CD4-positive, CD25-positive, alpha-beta regulatory T cell (primary cell): ENCODE measurements at places on chromosomes 6 and 20. TPM values are rescaled to one million over a fixed set of nuclear protein-coding genes. Genes with fewer than 3 reads are reported as not detected.
A peak's percentile ranks its signal among the peaks of the same experiment; 100 is the strongest.

GRCh38 chr6:42996513-42996912 is 12.1 kb downstream of the PPP2R5D start:
- H3K36me3 ChIP-seq: peaks cover 4% of the 10 kb centered on the region
- H3K4me1 ChIP-seq: no peaks in the 10 kb centered on the region
- no peak overlapping the region for H3K27ac ChIP-seq
- H3K4me3 ChIP-seq: no peak overlapping the region
- no peaks in the 10 kb centered on the region for H3K27me3 ChIP-seq

ARMH2 gene
- total RNA-seq: 1.8 TPM

- H3K36me3 ChIP-seq: no peaks in the 10 kb centered on the region
- DNase-seq: no peak
- no peak overlapping the region for H3K27ac ChIP-seq
- no peaks in the 10 kb centered on the region for H3K4me1 ChIP-seq
- peaks cover 4% of the 10 kb centered on the region for H3K27me3 ChIP-seq
- H3K4me3 ChIP-seq: no peak overlapping the region
Observed at GRCh38 chr6:47690791-47691190, 7.6 kb upstream of the ADGRF4 start.

DNA sequence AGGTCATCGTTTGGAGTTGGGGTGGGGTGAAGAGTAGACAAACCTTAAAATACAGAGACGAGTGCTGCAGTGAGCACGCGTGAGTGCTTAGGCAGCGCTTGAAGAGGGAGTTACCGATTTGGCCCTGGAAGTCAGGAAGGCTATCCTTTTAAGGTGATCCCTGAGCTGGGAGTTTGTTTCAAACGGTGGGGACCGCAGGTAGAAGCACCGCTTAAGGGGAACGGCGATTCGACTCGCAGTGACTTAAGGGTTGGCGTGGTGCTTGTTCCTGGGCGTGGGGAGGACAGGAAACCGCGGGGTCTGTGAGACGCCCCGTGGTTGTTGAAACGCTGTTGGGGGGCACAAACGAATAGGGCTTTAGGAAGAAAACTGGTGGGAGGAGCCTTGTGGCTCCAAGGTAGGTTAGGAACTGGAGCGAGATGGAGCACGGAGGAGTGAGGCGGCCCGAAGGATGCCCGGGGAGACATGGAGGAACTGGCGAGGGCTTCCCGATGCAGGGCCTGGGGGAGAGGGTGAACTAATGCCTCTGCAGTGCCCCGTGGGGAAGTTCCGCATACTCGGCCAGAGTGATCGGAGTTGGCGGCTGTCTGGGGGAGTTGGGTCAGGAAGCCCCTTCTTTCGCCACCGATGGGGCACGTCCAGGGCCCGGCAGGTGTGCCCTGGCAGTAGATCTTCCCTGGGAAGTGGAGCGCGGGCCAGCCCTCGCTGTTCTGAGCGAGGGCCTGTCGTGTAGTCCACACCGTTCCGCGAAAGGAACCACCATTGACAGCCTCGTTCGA is 1.3 kb upstream of the CDYL start:
- DNase-seq: peak; percentile 27
- peak overlapping the region; percentile 16 for H3K27ac ChIP-seq
- H3K36me3 ChIP-seq: no peaks in the 10 kb centered on the region
- peaks cover 36% of the 10 kb centered on the region for H3K4me1 ChIP-seq

DNA sequence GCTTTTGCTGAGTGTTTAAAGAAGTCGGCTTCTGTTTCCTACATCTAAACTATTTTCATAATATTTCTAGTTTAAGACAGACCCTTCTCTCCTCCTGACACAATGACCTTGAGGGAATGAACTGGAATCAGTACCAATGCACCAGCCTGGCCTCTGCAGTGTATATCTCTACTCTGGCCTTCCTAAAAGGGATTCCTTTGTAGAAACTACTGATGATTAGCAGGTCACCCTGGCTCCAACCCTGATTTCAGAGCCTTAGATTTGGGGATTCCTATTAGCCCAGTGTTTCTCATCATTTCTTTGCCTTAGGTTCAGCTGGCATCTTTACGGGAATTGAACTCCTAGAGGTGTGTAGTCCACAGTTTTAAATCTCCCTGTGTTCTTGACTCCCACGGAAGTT is 75.4 kb downstream of the ADGRB3 start:
- H3K27me3 ChIP-seq: no peaks in the 10 kb centered on the region
- H3K36me3 ChIP-seq: no peaks in the 10 kb centered on the region
- no peak overlapping the region for H3K27ac ChIP-seq

DNA sequence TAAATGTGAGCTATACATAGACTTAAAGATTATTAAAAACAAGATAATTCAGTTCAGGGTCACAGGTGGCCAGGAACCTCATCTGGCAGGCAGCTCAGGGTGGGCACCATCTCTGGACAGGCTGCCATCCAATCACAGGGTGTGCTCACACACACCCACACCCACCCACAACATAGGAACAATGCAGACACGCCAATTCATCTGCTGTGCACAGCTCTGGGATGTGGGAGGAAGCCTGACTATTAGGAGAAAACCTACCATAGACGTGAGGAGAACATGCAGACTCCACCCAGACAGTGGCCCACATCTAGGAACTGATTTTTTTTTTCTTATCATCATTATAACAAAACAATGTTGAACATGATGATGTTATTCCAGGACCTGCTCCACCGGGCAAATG is 286.7 kb downstream of the PRL start:
- H3K4me3 ChIP-seq: no peak overlapping the region
- no peaks in the 10 kb centered on the region for H3K36me3 ChIP-seq
- H3K27me3 ChIP-seq: no peaks in the 10 kb centered on the region
- no peak overlapping the region for H3K27ac ChIP-seq
- DNase-seq: no peak

SPATS1 gene
- not detected for total RNA-seq

DNA sequence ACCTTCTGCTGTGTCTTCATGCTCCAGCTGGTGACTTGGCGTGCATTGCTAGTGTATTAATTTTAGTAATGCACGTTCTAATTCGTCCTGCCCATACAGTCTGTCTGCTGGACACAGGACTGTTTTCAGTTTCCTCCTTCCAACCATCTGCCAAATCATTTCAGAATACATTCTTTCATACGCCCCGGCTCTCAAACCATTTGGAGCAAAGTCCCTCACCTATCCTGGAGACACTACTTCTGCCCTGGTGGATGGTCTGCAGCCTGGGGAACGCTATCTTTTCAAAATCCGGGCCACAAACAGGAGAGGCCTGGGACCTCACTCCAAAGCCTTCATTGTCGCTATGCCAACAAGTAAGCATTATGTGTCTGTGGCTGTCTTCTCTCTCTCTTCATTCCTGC is 60.5 kb downstream of the FNDC1 start:
- no peak overlapping the region for H3K4me3 ChIP-seq
- peaks cover 17% of the 10 kb centered on the region for H3K27me3 ChIP-seq
- no peaks in the 10 kb centered on the region for H3K36me3 ChIP-seq
- no peak overlapping the region for H3K27ac ChIP-seq

- peaks cover 5% of the 10 kb centered on the region for H3K4me1 ChIP-seq
- H3K4me3 ChIP-seq: peak overlapping the region; percentile 51
- DNase-seq: peak; percentile 83
- peaks cover 3% of the 10 kb centered on the region for H3K27me3 ChIP-seq
Observed at GRCh38 chr6:26607434-26608230, 10.9 kb downstream of the ABT1 start.

LTB gene
- total RNA-seq: 493 TPM

C20orf144 gene
- not detected for total RNA-seq

- no peaks in the 10 kb centered on the region for H3K36me3 ChIP-seq
- H3K27ac ChIP-seq: no peak overlapping the region
- no peak overlapping the region for H3K4me3 ChIP-seq
- no peak for DNase-seq
- peaks cover under 1% of the 10 kb centered on the region for H3K4me1 ChIP-seq
Observed at GRCh38 chr6:79081663-79082062, 3.6 kb upstream of the PHIP start.

GRCh38 chr20:61682996-61683681 is 382.5 kb downstream of the TAF4 start:
- DNase-seq: no peak
- no peak overlapping the region for H3K4me3 ChIP-seq
- H3K36me3 ChIP-seq: no peaks in the 10 kb centered on the region
- no peaks in the 10 kb centered on the region for H3K27me3 ChIP-seq

GRCh38 chr6:154399097-154399496 is 42.5 kb upstream of the IPCEF1 start:
- H3K27ac ChIP-seq: no peak overlapping the region
- no peaks in the 10 kb centered on the region for H3K36me3 ChIP-seq
- H3K4me1 ChIP-seq: no peaks in the 10 kb centered on the region
- no peak overlapping the region for H3K4me3 ChIP-seq

- no peak for DNase-seq
- H3K27ac ChIP-seq: peak overlapping the region; percentile 99
- no peaks in the 10 kb centered on the region for H3K36me3 ChIP-seq
- no peaks in the 10 kb centered on the region for H3K27me3 ChIP-seq
- peak overlapping the region; percentile 91 for H3K4me3 ChIP-seq
Observed at GRCh38 chr6:87155842-87156815, 764 bp downstream of the ZNF292 start.

GRCh38 chr6:158038291-158039177 is 56.9 kb downstream of the SYNJ2 start:
- H3K4me3 ChIP-seq: no peak overlapping the region
- H3K4me1 ChIP-seq: peaks cover 15% of the 10 kb centered on the region
- peaks cover 9% of the 10 kb centered on the region for H3K36me3 ChIP-seq
- DNase-seq: no peak
- no peaks in the 10 kb centered on the region for H3K27me3 ChIP-seq
- H3K27ac ChIP-seq: no peak overlapping the region

DNA sequence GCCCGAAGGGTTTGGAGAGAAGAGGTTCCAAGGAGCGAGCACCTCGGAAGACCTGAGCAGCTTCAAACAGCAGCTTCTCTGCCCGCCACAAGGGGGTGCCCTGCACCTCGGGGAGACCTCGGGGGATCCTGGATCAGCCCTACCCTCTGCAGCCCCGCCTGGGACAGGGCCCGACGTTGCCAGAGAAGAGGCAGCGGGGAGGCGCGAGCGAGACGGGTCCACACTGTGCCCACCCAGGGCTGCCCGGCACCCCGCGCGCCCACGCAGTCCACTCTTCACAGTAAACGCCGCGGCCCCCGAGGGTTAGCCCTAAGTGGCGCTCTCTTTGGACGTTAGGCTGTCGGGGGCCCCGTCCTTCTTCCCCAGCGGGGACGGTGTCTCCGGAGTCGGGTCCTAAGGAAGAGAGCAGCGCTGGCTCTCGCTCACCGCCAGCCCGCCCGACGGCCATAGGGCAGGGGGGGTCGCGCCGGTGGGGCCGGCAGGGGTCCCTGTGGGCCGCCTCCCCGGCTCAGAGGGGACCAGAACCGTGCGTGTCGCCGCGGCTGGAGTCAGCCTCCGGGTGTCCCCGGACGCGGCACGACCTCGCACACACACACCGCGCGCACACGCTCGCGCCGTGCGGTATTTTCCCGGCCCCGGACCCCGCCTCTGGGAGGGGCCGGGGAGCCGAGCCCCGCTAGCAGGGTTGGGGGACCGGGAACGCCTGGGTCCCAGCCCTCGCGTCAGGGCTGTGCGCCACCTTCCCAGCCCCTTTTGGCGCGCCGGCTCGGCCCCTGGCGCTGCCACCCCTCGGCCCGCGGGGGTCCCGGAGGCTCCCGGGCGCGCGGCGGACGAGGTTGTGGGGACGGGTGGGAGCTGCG is 929 bp downstream of the CDH22 start:
- H3K27ac ChIP-seq: no peak overlapping the region
- peak; percentile 69 for DNase-seq
- peaks cover 21% of the 10 kb centered on the region for H3K4me1 ChIP-seq
- peaks cover 38% of the 10 kb centered on the region for H3K27me3 ChIP-seq

- no peaks in the 10 kb centered on the region for H3K4me1 ChIP-seq
- no peaks in the 10 kb centered on the region for H3K27me3 ChIP-seq
- H3K4me3 ChIP-seq: no peak overlapping the region
- no peak for DNase-seq
Observed at GRCh38 chr6:97669191-97670031, 386.4 kb upstream of the MMS22L start.

NKAPL gene
- not detected for total RNA-seq

MDFI gene
- total RNA-seq: not detected

DNA sequence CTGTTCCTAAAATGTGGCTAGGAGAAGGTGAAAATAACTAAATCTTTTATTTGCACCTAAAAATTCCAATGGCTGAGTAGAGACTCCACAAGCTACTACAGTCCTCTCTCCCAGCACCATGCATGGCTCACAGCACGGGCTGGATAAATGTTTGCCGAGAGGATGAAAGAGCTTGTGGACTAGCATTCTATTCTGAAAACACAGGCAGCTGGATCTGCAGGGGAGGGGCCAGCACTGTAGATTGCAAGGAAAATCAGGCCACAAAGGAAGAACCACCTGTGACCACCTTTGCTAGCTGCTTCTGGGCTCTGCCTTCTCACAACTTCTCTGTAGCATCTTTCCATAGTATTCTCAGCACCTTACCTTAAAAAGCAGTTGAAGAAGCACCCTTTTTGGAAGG is 46.6 kb downstream of the CLIC5 start:
- no peak overlapping the region for H3K27ac ChIP-seq
- DNase-seq: no peak
- peaks cover 2% of the 10 kb centered on the region for H3K27me3 ChIP-seq
- no peaks in the 10 kb centered on the region for H3K36me3 ChIP-seq
- H3K4me3 ChIP-seq: no peak overlapping the region

TRDN gene
- total RNA-seq: not detected

DNA sequence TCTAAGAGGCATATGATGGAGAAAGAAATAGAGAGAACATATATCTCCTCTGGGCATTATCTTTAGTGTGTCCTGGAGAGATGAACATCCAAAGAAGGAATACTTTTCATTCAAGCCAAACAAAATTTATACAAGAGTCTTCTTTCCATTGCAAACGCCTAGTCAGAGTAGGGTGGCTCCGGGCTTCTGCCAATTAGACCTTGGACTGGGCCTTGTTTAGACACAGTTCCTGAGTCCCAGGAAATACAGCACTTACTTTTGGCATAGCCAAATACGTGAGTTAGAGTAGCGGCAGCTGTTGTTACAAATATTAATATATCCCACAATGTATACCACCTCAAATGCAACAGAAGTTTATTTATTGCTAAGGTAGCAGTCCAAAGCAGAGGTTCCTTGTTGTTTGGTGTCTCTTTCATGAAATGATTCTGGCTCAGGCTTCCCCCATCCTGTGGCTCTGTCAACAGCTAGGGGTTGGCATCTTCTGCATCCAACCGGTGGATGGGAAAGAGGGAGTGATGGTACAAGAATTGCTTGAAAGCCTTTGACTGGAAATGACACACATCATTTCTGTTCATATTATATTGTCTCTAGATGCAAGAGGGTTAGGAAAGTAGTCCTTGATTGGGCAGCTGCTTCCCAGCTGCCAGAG is 148.0 kb upstream of the SPACA1 start:
- H3K36me3 ChIP-seq: no peaks in the 10 kb centered on the region
- DNase-seq: no peak
- H3K27ac ChIP-seq: no peak overlapping the region
- no peaks in the 10 kb centered on the region for H3K4me1 ChIP-seq

DNA sequence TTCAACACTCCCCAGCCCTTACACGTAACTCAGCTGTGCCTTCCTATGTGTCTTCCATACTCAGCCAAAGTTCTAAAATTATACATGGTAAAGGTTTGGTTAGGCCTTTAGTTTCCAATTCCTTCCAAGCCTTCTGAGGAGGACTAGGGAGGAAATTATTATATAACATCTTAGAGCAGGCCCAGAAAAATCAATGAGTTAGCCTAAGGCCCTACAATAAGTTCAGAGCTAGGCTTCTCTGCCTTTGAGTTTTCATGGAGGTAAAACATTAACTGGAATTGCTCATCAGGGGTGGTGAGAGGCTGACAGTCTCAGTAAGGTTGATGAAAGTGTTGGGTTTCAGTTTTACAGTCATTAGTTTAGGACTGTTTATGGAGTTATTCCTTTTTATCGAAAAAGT is 286.0 kb downstream of the ADGB start:
- no peaks in the 10 kb centered on the region for H3K27me3 ChIP-seq
- no peak for DNase-seq
- no peaks in the 10 kb centered on the region for H3K4me1 ChIP-seq
- no peak overlapping the region for H3K27ac ChIP-seq

BPI gene
- not detected for total RNA-seq

GRCh38 chr20:10157549-10157948 is 61.1 kb upstream of the SNAP25 start:
- H3K36me3 ChIP-seq: no peaks in the 10 kb centered on the region
- H3K27me3 ChIP-seq: no peaks in the 10 kb centered on the region
- no peaks in the 10 kb centered on the region for H3K4me1 ChIP-seq
